H7 (cell line): ENCODE measurements at places on chromosomes 4 and X.

- no peak for DNase-seq
Observed at GRCh38 chr4:130542953-130543352, 1447.0 kb downstream of the C4orf33 start.

- no peak for DNase-seq
Observed at GRCh38 chr4:186592966-186593586, 37.7 kb upstream of the MTNR1A start.

GRCh38 chr4:38601244-38601915, 62.6 kb upstream of the KLF3 start:
- DNase-seq, result no peak

DNA sequence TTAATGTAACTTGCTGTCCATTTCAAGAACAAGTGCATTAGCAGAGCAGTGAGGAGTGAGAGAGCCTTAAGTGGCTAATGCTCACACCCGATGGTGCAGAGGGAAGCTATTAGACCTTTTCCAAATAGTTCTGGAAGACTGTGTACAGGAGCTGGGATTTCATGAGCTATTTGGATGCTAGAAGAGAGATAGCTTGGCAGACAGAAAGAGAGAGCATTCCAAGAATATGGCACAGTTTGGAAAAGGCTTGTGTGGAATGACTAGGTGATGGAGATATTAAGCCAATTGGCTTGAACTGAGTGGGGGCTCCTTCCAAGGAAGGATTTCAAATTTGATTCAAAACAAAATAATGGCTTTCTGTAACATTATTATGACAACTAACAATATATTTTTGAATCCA, 1097.2 kb upstream of the TENM3 start:
- DNase-seq, result no peak

GRCh38 chr4:80367737-80368136, 32.2 kb downstream of the CFAP299 start:
- no peak for DNase-seq

DNA sequence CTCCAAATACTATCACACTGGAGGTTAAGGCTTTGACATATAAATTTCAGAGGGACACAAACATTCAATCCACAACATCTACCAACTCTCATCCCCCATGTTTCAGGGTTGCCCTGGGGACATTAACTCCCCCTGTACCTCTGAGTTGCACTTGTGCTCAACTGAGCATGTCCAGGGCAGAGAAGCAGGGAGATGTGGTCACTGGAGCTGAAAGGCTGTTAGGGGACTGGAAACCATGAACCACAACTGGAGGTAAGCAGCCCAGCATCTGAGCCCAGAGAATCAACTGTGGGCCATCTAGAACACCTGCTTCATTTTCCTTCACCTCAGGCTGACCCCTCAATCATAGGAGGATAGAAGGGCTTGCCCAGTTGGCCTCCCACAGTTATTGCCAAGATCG, 641.1 kb downstream of the MID1IP1 start:
- DNase-seq, result no peak

DNA sequence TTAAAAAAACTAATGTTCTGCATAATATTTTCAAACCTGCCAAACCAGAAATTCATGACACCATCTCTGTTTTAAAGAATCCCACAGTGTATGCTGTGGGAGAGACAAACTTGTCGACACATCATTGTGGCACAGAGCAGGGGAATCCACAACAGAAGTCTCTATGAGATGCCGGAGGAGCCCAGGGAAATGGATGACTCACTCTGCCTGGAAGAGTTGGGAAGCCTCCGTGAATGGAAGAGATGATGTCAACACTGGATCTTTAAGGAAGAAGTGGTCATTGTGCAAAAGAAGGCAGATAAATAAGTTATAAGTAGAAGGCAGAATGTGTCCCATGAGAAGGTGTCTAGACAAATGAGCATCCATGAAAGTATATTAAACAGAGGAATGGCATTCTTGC, 595.1 kb downstream of the RAB28 start:
- DNase-seq, result no peak

- DNase-seq, result no peak
Observed at GRCh38 chr4:15293711-15294110, 134.1 kb upstream of the C1QTNF7 start.

- DNase-seq, result no peak
Observed at GRCh38 chrX:94961730-94962129, 1287.7 kb downstream of the FAM133A start.

DNA sequence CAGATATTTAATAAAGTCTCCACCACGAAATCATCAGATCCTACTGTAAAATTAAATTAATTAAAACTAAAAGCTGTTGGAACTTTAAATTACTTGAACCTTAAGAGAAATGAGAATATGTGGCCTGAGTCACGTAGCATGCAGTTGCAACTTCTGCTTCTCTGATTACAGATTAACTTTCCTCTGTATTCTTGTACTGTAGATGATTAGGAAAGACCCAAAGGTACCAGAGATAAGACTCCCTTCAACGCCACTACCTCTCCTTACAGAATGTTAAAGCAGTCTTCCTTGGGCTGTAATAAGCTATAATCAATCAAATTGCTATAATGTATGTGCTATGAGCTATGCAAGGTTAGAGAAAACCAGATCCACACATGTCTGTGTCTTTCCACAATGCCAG, 47.9 kb downstream of the FAM13A start:
- no peak for DNase-seq

DNA sequence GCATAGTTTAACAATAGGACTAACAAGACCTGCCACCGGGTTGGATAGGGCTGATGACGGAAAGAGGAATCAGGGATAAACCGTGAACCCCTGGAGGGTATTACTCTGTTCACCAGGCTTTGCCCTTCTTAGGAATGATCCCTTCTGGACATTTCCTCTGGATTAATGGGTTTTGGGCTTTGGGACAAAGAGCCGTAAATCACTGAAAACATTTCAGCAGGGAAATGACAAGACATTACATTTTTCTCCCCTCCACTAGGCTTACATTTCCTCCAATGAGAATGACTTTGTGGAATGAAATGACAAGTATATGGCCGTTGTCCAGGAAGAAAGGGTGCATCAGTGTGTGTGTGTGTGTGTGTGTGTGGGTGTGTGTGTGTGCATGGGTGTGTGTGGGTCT, 25.9 kb upstream of the RBPJ start:
- DNase-seq, result no peak

DNA sequence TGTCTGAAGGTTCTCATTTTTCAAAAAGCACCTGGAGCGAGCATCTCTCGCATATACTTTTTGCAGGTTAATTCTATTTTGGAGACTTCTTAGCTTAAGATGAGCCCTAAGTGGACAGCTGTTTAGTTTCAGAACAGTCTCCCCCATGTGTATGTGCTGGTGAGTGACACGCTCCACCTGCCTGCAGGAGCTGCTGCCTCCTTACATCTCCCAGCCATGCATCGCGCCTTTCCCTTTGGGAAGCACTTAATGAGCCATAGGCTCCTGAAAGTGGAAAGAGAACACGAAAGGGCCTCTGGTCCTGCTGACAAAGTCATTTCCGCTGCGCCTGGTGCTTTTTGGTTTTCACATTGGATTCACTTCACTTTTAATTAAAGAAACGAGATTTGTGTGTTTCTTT, 56.1 kb downstream of the TRIML2 start:
- DNase-seq, result peak; percentile 34

DNA sequence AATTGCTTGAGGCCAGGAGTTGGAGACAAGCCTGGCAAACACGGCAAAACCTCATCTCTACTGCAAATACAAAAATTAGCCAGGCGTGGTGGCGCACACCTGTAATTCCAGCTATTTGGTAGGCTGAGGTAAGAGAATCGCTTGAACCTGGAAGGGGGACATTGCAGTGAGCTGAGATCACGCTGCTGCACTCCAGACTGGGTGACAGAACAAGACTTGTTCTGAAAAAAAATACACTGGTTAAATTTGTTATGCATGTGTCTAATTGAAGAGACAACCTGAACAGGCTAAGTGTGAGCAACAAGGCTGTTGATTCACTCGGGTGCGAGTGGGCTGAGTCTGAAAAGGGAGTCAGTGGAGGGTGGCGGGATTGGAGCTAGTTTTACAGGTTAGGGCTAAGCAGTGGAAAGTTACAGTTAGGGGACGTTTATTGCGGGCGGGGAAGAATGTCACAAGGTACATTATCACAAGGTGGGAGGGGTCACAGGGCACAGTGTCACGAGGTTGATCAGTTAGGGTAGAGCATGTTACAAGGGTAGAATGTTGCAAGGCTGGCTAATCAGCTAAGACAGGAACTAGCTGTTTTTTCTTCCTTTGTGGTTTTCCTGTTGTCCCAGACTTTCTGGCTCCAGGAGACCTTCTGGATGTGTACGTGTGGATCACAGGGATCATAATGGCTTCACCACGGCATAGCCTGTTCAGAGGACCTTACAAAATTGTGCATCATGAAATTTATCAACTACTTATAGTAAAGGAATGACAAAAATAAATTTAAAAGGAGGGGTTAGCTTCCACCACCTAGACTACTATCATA, 115.8 kb downstream of the NAA11 start:
- no peak for DNase-seq

DNA sequence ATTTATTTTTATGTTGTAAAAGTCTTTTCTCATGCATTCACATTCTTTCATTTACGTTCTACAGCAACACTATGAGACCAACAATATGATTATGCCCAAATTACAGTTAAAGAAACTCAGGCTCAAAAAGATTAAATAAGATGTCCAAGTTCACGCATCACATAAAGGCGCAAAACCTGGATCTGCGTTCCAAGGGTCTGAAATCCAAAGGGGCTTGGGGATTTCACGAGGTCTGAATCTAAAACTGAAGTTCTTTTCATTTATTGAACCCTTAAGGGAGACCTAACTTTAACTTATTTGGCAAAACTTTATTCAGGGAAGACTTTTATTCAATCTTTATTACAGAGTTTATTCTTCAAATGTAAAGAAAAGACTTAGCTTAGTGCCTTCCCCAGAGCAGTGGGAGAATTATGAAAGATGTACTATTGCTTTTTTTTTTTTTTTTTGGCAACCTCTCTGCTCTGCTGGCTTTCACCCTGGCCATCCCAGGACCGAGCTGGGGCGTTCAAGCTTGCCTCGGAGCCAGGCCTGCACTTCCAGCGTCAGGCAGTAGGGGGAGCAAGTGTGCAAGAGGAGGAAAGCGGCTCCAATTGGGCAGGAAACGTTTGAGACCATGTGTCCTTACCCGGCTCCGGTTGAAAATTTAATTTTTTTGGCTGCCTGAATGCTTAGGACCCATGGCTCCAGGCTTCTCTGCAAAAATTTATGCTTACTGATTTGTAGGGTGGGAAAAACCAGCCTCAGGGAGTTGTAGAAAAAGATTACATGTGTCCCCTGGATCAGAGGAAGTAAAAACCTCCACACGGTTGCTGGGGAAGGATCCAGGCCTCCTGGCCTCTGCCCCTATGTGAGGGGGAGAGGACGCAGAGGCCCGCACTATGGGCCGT, 344.3 kb upstream of the KLF3 start:
- DNase-seq, result peak; percentile 87

- DNase-seq, result no peak
Observed at GRCh38 chr4:76738086-76738931, 159.6 kb downstream of the SOWAHB start.

DNA sequence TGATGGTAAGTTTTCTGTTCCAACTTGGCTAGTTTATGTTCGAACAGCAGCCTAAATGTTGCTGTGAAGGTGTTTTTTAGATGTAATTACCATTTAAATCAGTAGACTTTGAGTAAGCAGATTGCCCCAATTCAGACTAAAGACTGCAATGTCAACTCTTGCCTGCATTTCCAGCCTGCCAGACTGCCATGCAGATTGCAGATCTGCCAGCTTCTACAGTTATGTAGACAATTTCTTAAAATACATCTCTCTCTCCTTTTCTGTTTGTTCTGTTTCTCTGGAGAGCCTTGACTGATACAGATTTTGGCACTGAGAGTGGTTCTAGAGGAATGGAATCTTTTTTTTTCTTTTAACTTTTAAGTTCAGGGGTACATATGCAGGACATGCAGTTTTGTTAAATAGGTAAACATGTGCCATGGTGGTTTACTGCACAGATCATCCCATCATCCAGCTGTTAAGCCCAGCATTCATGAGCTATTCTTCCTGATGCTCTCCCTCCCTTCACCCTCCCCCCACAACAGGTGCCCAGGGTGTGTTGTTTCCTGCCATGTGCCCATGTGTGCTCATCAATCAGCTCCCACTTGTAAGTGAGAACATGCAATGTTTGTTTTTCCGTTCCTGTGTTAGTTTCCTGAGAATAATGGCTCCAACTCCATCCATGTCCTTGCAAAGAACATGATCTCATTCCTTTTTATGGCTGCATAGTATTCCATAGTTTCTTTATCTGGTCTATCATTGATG, 227.8 kb downstream of the CPE start:
- no peak for DNase-seq

- DNase-seq, result no peak
Observed at GRCh38 chrX:24019448-24019847, 7.5 kb downstream of the KLHL15 start.

DNA sequence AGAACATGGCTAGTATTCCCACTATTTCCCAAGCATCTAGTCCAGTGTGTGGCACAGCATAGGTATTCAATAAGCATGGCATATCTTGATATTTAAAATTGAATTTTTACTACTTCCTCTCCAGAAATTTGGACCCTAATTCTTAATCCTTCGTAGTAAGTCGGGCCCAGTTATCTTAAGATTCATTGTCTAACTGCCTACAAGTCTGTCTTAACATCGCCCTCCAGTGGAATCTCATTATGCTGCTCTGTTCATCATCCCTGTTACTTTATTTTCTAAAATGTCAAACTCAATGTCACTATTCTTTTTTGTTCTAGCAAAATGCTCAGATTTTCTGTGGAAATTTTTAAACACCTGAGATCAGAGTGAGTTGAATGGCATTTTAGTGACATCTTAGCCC, 606.2 kb downstream of the KLHL13 start:
- no peak for DNase-seq

DNA sequence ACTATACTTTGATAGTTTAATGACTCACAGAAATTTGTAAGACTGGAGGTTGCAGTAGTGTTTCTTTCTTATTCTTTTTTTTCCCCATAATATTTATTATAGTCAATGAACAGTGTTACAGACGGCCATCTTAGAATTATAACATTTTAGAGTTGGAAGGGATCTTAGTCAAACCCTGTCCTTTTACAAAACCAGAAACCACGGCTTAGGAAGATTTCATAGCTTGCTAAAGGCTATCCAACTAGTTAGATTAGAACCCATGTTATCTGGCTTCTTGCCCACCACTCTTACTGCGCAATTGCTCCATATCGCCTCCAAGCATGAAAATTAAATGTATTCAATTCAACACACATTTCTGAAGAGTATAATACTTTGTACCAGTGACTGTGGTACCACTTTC, 1.1 kb downstream of the XIAP start:
- DNase-seq, result no peak

GRCh38 chr4:81528200-81528599, 56.5 kb upstream of the RASGEF1B start:
- DNase-seq, result no peak

GRCh38 chr4:148116969-148117368, 325.2 kb downstream of the NR3C2 start:
- DNase-seq, result no peak

GRCh38 chr4:108432418-108432817, 188.0 kb upstream of the RPL34 start:
- no peak for DNase-seq

DNA sequence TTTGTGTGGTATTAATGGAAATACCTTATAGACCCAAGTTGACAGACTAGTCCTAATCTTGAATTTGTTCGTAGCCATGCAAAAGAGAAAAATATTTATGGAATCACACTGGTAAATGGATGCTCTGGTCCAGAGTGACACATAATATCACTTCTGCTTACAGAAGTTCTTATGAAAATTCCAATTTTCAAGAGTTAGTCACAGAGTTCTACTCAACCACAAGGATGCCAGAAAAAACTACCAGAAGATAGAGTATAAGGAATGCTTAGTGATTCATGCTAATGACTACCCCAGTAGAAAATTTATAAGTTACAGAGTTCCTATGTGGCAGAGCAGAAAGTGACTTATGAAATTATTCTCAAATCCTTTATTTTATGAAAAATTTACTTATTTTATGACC, 1384.8 kb downstream of the FAM133A start:
- no peak for DNase-seq
